ENCODE measurements at places on chromosomes 3 and 15. TPM values are rescaled to one million over a fixed set of nuclear protein-coding genes. Genes with fewer than 3 reads are reported as not detected.

Gene PLXNB1
- 59.9 TPM for total RNA-seq

Gene PPP1R14D
- not detected for total RNA-seq

Gene GPR62
- 0.34 TPM for total RNA-seq

GRCh38 chr3:136070953-136071949 lies 105.7 kb downstream of the PPP2R3A start:
- H3K27me3 ChIP-seq: no peaks in the 10 kb centered on the region
- peak overlapping the region; percentile 72 for H3K27ac ChIP-seq
- H3K4me3 ChIP-seq: no peak overlapping the region
- H3K4me1 ChIP-seq: no peaks in the 10 kb centered on the region

GRCh38 chr3:64971602-64972001 lies 283.8 kb upstream of the ADAMTS9 start:
- no peak overlapping the region for H3K4me3 ChIP-seq
- H3K36me3 ChIP-seq: no peaks in the 10 kb centered on the region
- no peak for DNase-seq
- no peaks in the 10 kb centered on the region for H3K4me1 ChIP-seq

DNA sequence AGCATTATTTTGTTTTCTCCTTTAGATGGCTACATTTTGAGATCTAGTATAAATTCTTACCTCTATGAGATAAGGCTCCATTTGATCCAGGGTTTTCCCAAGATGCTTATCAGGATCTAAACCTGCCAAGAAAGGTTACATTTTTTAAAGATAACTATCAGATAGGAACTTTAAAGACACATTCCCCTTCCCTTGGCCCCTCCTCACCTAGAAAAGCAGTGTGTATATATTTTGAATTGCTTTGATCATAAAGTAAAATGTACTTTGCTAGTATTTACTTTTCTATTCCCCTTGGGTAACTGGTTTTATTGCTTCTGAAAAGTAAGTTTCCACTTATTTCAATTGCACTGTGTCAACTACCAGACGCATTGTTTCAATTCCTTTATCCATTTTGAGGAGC lies 135.2 kb downstream of the DPH6 start:
- no peaks in the 10 kb centered on the region for H3K36me3 ChIP-seq
- H3K27me3 ChIP-seq: no peaks in the 10 kb centered on the region
- no peak overlapping the region for H3K4me3 ChIP-seq
- no peaks in the 10 kb centered on the region for H3K4me1 ChIP-seq
- no peak for DNase-seq

GRCh38 chr15:98727115-98728040 lies 79.0 kb downstream of the IGF1R start:
- peak; percentile 89 for DNase-seq
- peak overlapping the region; percentile 83 for H3K27ac ChIP-seq
- no peak overlapping the region for H3K4me3 ChIP-seq
- H3K36me3 ChIP-seq: no peaks in the 10 kb centered on the region

Data from uterus (tissue), 4 donors.